ENCODE measurements at places on chromosomes 12 and 14.

DNA sequence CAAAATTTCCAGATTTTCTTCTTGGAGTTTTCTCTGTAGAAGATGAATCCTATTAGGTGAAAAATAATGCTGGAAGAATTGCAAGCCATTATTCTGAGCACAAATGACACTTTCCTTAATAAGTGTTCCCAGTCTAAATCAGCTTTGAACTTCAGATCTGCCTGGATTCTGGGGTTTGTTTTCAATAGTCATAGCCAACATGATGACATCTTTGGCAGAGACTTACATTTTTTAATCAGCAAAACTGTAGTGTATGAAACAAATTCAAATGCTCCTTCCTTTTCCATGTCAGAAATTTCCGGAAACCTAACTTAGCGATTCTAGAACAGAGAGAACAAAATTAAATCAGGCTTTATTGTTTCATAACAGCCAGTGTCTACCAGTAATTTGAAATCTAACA is 88.5 kb downstream of the TSPAN8 start:
- no peak for DNase-seq

GRCh38 chr14:80762641-80763228 is 178.8 kb downstream of the CEP128 start:
- DNase-seq: peak; percentile 91

GRCh38 chr14:24761141-24761540 is 127.2 kb upstream of the GZMB start:
- no peak for DNase-seq

- no peak for DNase-seq
Measured at GRCh38 chr14:77256694-77257093, 14.3 kb downstream of the NGB start.

DNA sequence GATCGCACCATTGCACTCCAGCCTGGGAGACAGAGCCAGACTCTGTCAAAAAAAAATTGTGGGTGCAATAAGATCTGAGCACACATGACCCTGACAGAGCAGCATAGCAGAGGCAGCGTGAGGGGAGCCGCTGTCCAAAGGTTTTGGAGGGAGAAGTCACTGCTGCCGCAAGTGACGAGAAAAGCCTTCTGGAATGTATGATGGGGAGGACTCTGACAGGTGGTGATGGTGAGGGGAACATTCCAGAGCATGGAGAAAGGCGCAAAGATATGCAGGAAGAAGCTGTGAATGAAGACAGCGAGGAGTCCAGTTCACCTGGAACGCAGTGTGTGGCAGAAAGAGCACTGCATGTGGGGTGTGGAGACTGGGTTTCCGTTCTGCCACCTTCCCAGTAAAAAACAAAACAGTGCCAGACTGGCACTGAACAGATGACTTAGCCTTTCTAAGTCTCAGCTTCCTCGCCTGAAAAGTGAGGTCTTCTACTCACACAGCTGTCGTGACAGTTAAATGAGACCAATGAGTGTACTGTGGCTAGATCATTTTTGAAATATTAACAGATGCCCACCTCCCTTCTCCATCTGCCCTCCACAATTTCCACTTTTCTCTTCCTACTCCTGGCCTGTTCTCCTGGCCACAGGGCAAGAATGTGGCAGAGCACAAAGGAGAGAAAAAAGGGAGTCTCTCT is 53.4 kb upstream of the PTHLH start:
- no peak for DNase-seq

- no peak for DNase-seq
Measured at GRCh38 chr14:88535149-88535548, 19.7 kb downstream of the PTPN21 start.

DNA sequence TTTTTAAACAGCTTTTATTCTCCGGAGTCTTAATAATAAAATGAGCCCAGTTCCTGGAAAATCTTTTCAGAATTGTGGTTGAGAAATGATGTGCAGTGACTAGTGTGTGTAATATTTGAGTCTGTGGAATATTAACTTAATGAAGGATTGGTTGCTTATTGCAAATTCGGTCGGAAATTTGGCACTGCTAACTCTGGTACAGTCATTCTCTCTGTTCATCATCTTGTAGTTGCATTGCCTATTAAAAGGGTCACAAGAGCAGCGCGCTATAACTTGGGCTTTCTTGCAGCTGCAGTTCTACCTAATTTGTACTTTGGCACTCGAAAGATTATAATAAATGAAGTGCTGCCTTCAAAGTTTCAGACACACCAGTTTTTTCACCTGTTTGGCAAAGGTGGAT is 146.0 kb downstream of the FLRT2 start:
- DNase-seq: peak; percentile 14

DNA sequence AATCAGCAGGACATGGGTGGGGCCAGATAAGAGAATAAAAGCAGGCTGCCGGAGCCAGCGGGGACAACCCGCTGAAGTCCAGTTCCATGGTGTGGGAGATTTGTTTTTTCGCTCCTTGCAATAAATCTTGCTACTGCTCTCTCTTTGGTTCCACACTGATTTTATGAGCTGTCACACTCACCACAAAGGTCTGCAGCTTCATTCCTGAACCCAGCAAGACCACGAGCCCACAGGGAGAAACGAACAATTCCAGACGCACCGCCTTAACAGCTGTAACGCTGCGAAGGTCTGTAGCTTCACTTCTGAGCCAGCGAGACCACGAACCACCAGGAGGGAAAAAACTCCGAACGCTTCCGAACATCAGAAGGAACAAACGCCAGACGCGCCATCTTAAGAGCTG is 2.8 kb upstream of the CNIH1 start:
- DNase-seq: peak; percentile 92

DNA sequence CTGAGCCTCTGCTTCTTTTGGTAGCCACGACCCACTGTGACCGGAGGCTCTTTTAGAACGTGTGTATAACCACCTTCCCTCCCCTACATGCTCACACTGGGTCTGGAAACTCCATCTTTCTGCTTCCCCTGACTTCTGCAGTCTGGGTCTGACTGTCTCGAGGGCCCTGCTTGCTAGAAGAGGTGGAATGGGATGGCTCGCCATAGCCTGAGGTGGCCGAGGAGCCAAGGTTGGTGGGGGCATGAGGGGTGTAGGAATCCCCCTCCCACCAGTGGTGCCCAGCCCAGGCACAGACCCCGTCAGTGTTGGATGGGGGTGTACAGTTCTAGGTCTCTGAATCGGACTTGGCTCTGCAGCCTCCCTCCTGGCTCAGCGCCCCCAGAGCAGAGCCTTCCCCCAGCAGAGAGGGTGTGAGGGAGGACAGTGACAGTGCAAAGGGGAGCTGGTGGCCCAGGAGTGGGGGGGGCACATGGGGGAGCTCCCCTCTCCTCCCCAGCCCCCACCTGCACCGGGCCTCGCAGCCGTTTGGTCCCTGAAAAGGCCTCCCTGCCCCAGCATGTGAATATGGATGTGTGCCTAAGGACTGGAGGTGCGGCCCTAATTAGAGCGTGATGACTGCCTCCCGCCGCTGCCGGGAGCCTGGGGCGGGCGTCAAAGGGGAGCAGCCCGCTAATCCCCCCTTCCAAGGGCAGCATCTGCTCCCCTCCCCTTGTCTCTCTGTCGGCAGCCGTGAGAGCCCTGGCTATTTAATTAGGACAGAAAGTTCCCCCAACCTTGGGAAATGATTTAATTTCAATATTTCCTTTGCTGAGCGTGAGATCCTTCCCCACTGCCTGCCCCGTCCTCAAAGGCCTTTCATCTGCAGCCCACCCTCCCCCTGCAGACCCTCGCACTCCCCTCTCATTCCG is 196.2 kb upstream of the C14orf180 start:
- DNase-seq: no peak

- no peak for DNase-seq
Measured at GRCh38 chr14:99246536-99247097, 25.4 kb downstream of the BCL11B start.

DNA sequence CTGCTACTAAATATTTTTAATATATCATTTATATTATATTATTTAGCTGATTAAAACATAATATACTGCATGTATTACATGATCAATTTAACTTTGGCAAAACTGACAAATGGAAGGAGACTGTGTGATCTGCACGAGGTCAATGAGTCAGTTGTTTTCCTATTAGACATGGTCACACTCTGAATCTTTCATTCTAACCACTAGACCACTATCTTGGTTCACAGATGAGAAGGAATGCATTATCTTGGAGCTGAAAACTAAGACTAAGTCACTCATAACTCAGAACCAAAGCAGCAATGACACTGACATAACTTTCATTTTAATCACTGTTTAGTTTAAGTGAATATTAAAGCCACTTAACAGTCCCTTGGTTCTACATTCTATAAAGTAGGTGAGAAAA is 37.4 kb downstream of the GNPTAB start:
- DNase-seq: peak; percentile 56

DNA sequence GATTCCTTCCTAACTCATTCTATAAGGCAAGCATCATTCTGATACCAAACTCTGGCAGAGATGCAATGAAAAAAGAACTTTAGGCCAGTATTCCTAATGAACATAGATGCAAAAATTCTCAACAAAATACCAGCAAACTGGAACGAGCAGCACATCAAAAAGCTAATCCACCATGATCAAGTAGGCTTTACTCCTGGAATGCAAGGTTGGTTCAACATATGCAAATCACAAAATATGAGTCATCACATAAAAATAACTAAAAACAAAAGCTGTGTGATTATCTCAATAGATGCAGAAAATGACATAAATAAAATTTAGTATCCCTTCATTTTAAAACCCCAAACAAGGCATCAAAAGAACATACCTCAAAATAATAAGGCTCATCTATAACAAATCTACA is 98.9 kb downstream of the ACSS3 start:
- DNase-seq: no peak

DNA sequence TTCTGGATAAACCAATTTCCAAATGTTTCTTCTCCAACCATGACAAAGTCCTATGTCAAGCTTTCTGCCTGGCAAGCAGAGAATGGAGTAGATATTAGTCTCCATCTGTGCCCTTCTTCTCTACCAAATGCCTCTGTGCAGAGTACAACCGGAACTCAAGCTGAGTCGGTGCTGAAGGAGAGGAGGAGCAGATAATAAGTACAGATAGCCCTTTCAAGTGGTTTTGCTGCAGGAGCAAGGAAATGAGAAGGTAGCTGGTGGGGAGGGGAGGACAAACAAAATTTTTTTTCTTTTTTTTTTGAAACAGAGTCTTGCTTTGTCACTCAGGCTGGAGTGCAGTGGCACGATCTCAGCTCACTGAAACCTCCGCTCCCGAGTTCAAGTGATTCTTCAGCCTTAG is 14.2 kb upstream of the HELB start:
- DNase-seq: no peak

DNA sequence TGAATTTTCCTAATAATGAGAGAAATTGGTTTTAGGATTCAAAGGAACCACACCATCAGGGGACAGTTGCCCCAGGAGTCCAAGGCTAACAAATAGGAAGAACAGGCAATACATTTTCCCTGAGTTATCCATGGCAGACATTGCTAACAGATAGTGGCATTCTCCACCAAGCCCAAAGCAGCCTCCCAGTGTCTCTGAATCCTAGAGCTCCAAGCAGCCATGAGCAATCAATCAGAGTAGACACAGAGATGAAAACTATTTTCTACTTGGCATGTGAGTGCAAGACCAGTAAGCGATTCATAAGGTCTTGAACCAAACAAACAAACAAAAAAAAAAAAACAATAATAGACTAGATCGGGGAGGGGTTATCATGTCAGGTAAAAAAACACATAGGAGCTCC is 515.7 kb downstream of the MED13L start:
- DNase-seq: no peak

- DNase-seq: no peak
Measured at GRCh38 chr12:131137009-131137835, 183.5 kb downstream of the ADGRD1 start.

DNA sequence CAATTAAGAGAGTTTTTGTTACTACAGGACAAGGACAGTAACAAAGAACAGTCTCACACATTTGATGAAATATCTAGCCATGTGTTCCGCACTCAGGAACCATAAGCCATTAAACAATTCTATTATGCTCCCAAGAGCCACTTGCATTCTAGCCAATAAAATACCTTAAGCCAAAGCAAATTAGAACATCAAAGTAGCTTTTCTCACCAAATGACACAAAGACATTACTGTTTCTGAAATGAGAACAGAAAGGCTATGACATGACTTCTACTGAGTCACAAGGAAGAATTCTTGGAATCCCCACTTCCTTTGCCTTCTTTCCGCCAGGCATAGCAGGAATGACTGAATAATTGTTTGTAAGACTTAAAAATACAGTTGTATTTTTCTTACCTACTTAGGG is 445.8 kb downstream of the ATP23 start:
- peak; percentile 59 for DNase-seq

- peak; percentile 67 for DNase-seq
Measured at GRCh38 chr14:105093038-105093430, 27.8 kb upstream of the GPR132 start.

- no peak for DNase-seq
Measured at GRCh38 chr12:47965581-47965980, 2.2 kb downstream of the TMEM106C start.

GRCh38 chr14:51056421-51056820 is 38.5 kb downstream of the TRIM9 start:
- no peak for DNase-seq

DNA sequence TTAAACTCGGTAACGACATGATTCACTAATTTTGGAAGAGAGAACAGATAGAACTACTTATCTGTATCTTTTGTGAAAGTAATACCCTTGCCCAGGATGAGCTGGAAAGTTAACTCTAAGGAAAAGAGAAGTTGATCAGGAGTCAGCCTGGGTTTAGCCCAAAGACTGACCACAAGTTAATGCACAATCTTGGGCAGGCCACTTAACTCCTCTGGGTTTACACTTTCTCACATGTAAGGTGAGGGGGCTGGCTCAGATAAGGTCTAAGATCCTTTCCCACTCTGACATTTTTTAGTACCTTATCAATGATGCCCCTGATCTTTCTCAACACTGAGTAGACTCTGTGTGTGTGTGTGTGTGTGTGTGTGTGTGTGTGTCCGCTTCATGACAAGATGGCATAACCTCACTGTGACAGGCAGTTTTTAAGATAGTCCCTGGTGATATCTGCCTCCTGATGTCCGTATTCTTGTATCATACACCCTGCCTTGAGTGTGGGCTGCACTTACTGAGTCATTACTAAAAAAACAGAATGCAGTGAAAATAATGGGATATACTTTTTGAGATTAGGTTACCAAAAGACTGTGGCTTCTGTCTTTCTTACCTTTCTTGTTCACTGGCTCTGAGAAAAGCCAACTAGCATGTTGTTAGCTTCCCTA is 56.2 kb upstream of the CCDC198 start:
- DNase-seq: no peak

DNA sequence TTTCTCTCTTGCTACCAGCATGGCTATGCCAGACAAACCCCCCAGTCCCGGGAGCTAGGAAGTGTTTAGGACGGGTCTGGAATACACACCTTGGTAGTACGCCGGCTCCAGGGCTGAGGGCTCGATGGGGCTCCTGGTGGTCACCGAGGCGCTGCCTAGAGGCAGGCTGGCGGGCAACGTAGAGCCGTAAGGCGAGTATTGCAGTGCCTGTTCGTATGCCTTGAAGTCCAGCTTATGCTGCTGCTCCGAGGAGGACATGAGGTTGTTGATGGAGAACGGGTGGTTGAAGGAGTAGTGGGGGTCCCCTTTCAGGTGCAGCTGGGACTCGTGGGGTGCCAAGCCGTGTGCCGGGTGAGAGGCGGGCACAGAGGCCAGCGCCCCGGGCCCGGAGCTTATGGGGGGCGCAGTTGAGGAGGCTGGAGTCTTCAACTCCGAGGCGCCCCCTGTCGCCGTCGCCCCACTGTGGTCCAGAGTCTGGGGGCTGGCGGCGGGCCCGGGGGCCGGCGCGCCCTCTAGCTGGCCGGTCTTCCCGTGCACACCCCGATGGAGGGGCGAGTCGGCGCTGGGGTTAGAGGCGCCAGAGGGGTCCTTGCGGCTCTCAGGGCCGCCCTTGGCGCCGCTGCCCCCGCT is 3.6 kb downstream of the FOXA1 start:
- no peak for DNase-seq
